NCI-H2029 treated with DMSO at 0.1 percent for 48 hours (cell line): ENCODE measurements at places on chromosomes 6 and 20.
A peak's percentile ranks its signal among the peaks of the same experiment; 100 is the strongest.

DNA sequence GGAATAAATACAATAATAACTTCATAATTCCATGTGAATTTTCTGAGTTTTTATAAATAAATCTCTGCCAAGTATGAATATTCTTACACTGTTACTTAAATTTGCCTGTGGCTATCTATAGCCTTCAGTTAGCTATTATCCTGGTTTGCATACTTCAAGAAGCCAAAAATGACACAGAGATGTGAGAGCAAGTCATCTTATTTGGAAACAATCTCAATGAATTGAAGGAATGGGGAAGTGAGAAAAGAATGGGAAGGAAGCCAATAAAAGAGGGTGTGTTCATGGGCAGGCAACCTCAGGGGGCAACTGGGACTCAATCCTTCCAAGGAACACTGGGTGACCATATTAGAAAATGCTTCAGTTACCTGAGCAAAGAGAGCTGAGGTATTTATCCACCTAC is 9.9 kb downstream of the HAO1 start:
- DNase-seq = no peak

- DNase-seq = no peak
These were observed 1079.3 kb downstream of the EPHA7 start for GRCh38 chr6:92339936-92340640.

- no peak for DNase-seq
These were observed 59.6 kb downstream of the RAB44 start for GRCh38 chr6:36757206-36757605.

DNA sequence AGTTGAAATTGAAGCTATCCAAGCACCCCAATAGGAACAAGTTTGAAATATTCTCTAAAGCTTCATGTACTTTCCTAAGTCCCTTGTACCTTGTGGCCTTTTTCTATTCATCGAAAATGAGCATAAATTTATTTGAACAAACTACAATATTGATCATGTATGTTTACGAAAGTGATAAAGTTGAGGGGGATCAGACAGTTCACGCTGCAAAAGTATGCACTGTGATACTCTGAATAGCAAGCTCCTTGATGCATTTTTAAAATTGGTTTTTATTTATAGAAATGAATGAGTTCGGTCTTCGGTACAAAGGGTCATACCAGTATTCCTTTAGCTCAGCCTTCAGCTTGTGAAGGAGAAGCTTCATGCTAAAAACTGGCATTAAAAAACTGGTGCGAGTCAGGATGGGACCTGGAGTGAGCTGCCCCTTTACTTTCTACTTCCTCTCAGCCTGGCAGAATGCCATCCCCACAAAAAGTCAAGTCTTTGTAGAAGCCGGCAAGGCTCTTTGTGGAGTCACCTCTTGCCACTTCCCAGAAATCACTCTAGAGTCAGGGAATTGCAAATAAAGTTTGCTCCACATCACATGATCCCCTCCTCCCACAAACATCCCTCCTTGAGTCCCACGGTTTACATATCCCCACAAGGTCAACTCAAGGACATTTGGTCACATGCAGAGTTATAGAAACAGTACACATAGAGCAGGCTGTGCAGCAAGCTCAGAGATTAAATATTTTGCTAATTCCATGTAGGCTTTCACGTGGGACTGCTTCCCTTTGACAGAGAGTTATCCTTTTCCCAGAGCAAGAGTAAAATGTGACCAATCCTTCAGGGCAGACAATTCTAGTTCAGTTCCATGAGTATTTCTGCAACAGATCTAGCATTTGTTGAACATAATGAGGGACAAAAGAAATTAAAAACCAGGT is 34.6 kb upstream of the ADGRF1 start:
- DNase-seq = no peak

DNA sequence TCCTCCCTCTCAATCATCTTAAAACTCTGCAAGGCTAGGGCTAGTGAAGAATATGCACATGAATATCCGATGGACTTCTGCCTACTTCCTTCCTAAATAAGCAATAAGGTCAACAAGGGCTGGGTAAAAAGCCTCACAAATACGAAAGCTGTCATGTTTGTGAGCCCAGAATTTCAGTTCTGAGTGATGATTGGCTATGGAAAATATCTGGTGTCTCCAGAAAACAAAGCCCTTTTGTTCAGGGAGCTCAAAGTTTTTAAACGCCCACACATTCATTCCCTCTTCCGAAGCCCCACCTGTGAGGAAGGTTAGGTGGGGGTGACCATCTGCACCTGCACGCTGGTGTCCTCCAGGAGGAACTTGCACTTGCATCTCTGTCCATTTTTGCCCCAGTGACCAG is 126.9 kb upstream of the ARMC2 start:
- no peak for DNase-seq

DNA sequence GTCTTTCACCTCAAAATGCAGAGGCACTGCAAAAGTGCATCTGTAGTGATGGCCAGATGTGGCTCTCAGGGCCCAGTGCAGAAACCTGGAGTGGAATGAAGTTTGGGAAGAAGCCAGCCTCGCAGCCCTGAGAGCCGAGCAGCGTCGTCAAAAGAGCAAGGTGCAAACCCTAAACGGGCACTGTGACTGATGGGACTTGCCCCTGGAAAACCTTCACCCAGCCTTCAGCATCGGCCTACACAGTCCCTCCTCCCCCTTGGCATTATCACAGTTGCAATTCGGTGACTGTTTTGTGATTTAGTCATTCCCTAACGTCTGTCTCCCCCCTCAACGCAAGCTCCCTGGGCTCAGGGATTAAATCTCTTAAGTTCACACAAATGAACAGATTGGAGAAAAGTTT is 38.6 kb downstream of the TAF4 start:
- no peak for DNase-seq

- DNase-seq = no peak
These were observed 1846.5 kb upstream of the DEFB115 start for GRCh38 chr20:29410806-29411457.

DNA sequence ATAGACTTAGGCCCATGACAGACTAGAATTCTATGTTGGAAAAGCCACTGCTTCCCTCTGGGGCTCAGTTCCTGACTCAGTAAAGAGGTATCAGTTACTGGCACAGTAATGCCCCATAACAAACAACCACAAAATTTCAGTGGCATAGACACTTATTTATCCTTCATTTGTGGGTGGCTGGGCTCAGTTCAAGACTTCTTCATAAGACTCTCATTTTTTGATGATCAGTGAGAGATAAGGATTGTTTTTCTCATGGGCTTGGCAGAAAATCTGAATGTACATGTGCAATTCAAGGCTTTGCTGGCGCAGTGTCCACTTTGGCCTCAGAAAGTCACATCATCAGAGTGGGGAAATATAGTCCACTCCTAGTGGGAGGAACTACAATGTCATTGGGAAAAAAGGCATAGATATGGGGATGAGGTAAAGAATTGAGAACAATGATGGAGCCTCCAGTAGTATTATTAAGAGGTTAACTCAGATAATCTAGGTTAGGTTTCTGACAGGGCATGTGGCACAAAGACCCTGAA is 384.6 kb upstream of the FLRT3 start:
- DNase-seq = no peak

- no peak for DNase-seq
These were observed 2.6 kb downstream of the COL19A1 start for GRCh38 chr6:69868961-69869360.

- no peak for DNase-seq
These were observed 61.0 kb downstream of the ENPP1 start for GRCh38 chr6:131868836-131869235.

- no peak for DNase-seq
These were observed 209.9 kb upstream of the SLC35B3 start for GRCh38 chr6:8645212-8645611.

GRCh38 chr20:32536851-32537656 is 48.1 kb downstream of the NOL4L start:
- DNase-seq = peak; percentile 86

DNA sequence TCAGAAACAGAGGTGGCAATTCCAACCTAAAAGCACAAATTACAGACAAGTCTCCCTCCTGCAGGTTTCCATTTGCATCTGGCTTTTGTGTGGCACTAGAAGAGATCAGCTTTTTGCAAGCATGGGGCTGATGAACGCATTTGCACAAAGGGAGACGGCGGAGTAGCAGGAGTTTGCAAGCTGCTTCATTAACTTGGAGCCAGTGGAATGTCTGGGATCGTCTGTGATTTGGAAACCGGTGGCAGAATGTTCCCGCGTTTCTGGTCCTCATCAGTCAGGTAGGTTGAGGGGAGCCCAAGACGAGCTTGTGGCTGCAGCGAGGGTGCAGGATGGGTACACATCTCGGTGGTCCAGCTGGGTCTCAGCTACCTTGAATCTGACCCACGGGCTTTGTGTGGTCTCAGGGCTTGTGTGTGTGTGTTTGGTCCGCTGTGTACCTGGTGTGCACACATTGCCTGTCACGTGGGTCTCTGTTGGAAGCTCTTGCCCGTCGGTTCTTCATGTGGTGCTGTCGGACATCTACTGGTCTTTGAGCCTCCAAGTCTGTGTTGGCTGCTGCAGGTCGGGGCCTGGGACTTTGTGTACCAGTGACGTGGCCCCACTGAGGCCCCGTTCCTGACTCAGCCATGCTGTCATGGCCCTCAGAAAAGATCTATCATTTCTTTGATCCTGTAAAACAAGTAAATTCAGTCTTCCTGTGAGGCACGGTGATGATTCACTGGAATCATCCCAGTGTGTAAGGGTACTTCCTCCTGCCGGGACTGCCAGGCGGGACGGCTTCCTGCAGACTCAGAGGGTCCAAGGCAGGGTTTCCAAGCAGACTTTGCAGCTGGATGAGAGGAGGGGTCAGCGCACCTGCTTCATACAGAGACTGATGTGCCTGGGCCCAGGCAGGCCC is 12.4 kb upstream of the MYT1 start:
- no peak for DNase-seq

- DNase-seq = peak; percentile 88
These were observed 123.3 kb downstream of the PXDC1 start for GRCh38 chr6:3627956-3628835.

GRCh38 chr6:26576929-26577719 is 19.6 kb upstream of the ABT1 start:
- DNase-seq = no peak

DNA sequence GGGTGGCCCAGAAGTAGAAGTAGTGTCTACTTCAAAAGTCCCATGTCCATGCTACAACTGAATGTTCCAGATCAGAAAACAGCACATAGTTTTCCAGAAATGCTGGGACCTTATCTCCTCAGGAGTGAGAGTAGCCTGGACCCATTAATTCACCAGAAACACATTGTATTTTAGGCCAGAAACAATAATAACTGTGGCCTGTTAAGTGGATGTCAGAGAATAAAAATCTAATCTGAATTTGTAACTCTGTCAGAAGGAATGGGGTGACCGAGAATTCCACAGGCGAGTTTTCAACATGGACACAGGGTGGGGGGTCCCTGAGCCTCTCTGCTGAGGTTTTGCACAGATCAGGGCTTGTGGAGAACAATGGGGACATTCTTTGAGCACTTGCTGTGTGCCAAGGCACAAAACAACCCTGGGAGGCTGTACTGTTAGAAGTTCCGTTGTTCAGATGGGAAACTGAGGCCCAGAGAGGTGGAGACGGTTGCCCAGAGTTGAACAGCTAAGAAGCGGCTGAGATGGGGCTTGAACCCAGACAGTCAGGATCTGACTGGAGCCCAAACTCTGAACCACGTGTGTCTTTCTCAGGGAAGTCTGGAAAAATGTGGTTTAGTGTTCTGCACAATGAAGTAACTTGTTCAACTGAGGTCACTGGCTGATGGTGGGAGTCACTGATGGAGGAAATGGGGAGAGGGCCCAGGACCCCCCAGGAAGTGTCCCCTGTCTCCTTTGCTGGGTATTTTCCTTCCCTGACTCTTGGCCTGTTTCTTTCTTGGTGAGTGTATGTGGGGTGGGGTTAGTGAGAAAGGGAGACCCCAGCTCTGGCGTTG is 44.2 kb downstream of the SNAI1 start:
- DNase-seq = no peak

GRCh38 chr20:8527998-8528723 is 396.1 kb downstream of the PLCB1 start:
- no peak for DNase-seq
